ENCODE measurements at places on chromosomes 12 and 14. TPM values are rescaled to one million over a fixed set of nuclear protein-coding genes. Genes with fewer than 3 reads are reported as not detected.

DPY19L2 gene
- total RNA-seq: not detected

LRRIQ1 gene
- 0.36 TPM for total RNA-seq

TBX5 gene
- not detected for total RNA-seq

P2RX2 gene
- not detected for total RNA-seq

POTEG gene
- not detected for total RNA-seq

PSEN1 gene
- total RNA-seq: 13.7 TPM

PZP gene
- total RNA-seq: not detected

ARHGAP9 gene
- total RNA-seq: not detected

CIROP gene
- total RNA-seq: not detected

GLS2 gene
- total RNA-seq: 1.5 TPM

RERG gene
- not detected for total RNA-seq

CRIP1 gene
- total RNA-seq: not detected

BEST3 gene
- not detected for total RNA-seq

PIWIL1 gene
- not detected for total RNA-seq

TSPAN19 gene
- not detected for total RNA-seq

SSPN gene
- 0.13 TPM for total RNA-seq

NIN gene
- 7.1 TPM for total RNA-seq

OASL gene
- total RNA-seq: 51.1 TPM

FOXN4 gene
- not detected for total RNA-seq

KCNMB4 gene
- total RNA-seq: 0.26 TPM

C12orf50 gene
- total RNA-seq: not detected

OAS3 gene
- total RNA-seq: 8.6 TPM

KRT75 gene
- total RNA-seq: not detected

KCNC2 gene
- total RNA-seq: not detected

ACSS3 gene
- 1.1 TPM for total RNA-seq

CFAP251 gene
- 0.74 TPM for total RNA-seq

NAV3 gene
- 6.7 TPM for total RNA-seq

DTX1 gene
- total RNA-seq: not detected

CEP170B gene
- total RNA-seq: 7.5 TPM

PIGH gene
- 48.5 TPM for total RNA-seq

PLCZ1 gene
- total RNA-seq: not detected

CCDC184 gene
- not detected for total RNA-seq

NINJ2 gene
- not detected for total RNA-seq

NKX2-1 gene
- total RNA-seq: not detected

NAA30 gene
- 18.1 TPM for total RNA-seq

CNOT2 gene
- 93.4 TPM for total RNA-seq

TMEM119 gene
- total RNA-seq: 24.2 TPM

TAS2R43 gene
- total RNA-seq: not detected

SLC41A2 gene
- 2.2 TPM for total RNA-seq

PRPH gene
- 7.1 TPM for total RNA-seq

PPP1CC gene
- total RNA-seq: 118 TPM

LRTM2 gene
- total RNA-seq: not detected

ACVRL1 gene
- 1.4 TPM for total RNA-seq

GLIPR1L2 gene
- total RNA-seq: not detected

TBX3 gene
- 7.1 TPM for total RNA-seq

MRPL52 gene
- total RNA-seq: 92.8 TPM

FOXG1 gene
- 0.03 TPM for total RNA-seq

Measured in MG63 (cell line).